NCI-H1930 (cell line): ENCODE measurements at places on chromosomes 7 and 10.

- no peak for DNase-seq
These were observed 1.1 kb downstream of the MARVELD1 start for GRCh38 chr10:97714401-97715258.

DNA sequence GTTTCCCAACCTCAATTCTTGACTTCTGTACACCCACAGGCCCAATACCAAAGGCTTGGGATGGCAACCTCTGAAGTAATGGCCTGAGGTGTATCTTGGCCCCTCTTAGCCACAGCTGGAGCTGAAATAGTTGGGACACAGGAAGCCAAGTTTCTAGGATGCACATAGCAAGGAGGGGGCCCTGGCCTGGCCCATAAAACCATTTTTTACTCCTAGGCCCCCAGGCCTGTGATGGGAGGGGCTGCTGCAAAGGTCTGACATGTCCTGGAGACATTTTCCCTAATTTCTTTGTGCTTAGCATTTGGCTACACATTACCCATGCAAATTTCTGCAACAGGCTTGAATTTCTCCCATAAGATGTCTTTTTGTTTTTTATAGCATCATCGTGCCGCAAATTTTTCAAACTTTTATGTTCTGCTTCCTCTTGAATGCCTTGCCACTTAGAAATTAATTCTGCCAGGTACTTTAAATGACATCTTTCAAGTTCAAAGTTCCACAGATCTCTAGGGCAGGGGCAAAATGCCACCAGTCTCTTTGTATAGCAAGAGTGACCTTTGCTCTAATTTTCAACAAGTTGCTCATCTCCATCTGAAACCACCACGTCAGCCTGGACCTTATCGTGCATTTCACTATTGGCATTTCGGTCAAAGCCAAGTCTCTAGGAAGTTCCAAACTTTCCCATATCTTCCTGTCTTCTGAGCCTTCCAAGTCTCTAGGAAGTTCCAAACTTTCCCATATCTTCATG is 490.8 kb downstream of the IPMK start:
- no peak for DNase-seq

GRCh38 chr10:29630205-29631048 is 4.3 kb downstream of the SVIL start:
- no peak for DNase-seq

DNA sequence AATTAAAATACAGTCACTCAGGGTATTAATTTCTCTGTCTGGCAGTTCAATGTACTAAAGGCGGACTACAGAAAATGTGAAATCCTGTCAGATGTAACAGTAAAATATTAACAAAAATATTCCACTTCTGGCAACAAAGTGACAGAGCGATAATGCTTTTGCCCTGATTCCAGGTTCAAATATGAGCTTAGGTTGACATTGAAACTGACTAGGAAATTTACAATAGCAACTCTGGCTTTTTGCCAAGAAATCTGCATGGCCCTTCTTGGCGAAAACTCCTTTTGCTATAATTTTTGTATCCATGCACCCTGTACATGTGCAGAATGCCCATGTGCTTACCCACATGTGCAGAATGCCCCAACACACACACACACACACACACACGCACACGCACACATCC is 552.2 kb downstream of the MDFIC start:
- DNase-seq, result no peak

- DNase-seq, result no peak
These were observed 106.5 kb downstream of the ARHGAP12 start for GRCh38 chr10:31822150-31822549.

DNA sequence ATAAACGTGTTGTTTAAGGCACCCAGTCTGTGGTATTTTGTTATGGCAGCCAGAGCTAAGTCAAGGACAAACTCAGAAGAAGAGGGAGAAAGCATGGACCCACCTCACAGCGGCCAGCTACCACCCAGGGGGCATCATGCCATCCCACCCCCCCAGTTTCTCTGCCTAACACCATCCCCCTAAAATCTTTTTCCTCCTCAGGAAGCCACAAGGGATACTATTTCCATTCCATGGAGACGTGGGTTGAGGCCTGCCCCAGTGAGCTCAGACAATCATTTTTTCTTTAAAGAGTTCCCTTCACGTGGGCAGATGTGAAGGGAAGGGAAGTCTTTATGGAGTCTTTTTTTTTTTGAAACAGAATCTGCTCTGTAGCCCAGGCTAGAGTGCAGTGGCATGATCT is 131.8 kb downstream of the FGFR2 start:
- DNase-seq, result no peak

DNA sequence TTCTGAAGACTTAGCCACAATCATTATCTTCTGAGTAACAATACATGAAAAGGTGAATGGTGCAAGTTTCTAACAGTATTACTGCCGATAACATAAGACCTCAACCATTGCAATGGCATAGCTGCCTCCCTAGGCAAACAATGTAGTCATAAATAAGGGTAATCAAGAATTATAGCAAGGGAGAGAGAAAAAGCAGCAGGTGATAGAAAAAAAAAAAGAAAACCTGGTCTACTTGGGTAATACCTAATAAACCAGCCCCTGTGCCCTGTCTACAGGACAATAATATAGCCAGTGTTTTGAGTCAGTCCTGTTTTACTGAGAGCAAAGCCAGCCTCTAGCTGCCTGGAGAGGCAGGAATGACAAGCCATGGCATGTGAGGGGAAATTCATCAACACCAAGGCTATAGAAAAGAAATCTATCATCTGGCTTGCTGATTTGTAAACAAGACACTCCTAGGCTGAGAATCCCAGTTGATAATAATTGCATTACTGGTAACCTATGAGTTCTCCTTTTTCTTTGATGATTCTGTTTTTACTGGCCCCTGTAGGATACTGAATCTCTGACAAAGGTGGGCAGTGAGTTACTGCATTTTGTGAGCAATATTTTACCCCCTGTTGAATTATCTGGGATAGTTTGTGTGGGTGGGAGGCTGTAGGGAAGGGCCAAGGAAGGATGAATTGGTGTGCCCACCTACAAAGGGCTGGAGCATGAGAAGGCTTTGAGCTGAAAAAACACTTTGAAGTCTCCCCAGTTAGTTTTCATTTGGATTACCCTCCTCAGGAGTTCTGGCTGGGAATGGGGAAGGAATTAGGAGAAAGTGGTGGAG is 1.7 kb upstream of the WEE2 start:
- peak; percentile 39 for DNase-seq

DNA sequence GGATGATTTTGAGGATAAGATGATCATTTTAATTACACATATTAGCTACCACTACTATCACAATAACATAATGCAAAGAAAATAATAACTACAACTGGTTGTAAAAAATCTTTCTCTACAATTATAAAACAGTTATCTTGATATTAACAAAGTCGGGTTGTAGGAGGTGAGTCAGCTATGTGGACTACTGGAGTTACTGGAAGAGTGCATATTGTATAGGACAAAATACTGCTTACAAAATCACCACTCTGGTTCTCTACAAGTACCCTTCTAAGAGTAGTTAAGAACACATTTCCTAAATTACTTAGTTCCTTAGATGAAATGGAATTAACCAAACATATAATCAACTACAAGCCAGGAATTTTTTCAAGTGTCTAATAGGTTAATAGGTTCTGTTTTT is 74.1 kb downstream of the HYCC1 start:
- DNase-seq, result no peak

DNA sequence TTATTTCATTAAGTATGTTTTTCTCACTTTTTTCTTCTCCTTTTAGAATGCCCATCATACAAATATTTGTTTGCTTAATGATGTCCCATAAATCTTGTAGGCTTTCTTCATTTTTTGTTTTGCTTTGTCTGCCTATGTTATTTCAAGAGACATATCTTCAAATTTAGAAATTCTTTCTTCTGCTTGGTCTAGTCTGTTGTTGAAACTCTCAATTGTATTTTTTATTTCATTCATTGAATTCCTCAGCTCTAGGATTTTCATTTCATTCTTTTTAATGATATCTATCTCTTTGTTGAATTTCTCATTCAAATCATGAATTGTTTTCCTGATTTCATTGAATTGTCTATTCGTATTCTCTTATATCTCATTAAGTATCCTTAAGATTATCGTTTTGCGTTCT is 125.1 kb upstream of the VIPR2 start:
- no peak for DNase-seq

DNA sequence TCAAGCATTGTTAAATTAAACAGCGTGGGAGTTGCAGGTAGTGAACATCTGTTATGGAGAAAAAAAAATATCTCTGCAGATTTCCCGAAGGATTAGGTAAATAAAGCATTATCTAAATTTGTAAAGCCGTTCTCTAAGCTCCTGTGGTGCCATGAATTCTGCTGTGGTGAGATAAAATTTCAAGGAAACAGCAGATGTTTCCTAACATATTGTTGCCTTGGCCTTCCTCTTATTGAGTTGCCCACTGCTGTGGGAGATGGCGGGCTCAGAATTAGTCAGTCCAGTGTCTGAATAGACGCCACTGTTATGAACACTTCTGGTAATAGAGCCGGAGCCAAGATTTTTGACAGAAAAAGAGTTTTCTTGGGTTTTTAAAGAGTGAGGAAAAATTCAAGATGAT is 82.6 kb upstream of the ELMO1 start:
- DNase-seq, result no peak

DNA sequence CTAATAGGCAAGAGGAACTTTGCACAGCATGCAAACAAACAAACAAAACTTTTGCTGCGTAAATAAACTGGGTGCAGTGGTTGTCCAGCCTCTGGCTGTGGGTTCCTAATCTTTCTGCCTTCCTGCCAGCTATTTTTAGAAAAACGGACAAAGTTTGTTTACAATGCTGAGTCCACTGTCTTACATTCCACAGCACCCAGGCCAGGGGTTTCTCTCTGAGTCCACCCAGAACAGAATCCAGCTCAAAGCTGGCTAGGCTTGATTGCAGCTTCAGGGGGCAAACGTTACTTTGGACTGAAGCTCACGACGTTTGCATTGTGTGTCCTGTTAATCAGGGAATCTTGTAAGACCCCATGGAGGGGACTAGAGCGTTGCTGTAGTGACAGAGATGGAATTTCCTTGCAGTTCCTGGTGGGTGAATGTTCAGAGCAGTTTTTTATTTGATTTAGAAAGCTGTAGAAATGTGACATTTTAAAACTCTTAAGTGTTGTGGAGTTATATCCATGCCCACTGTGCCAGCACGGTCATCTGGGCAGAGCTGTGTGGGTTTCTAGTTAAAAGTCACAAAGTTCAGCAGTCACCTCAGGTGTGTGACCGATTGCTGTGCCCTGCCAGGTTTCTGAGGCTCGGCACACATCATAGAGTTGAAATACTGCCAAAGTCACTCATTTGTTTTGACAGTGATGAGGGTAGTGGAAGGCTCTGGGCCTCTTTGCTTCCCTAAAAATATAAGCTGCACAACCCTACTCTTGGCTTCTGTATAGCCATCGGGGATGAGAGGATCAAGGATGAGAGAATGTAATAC is 247.0 kb downstream of the STK31 start:
- DNase-seq, result no peak

DNA sequence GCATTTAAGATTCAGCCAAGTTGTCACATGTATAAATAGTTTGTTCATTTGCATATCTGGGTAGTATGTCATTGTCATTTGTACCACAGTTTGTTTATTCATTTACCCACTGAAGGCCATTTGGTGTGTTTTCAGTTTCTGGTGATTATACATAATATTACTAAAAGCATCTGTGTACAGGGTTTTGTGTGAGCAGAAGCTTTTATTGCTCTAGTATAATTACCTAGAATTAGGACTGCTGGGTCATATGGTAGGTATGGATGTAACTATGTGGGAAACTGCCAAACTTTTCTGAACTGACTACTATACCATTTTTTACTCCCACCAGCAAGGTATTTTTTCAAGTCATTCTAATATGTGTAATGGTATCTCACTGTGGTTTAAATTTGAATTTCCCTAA is 584.0 kb upstream of the GHITM start:
- DNase-seq, result no peak

- peak; percentile 3 for DNase-seq
These were observed 19.6 kb upstream of the CFAP46 start for GRCh38 chr10:132961787-132962622.

GRCh38 chr7:101241015-101241363 is 3.4 kb upstream of the CLDN15 start:
- no peak for DNase-seq

DNA sequence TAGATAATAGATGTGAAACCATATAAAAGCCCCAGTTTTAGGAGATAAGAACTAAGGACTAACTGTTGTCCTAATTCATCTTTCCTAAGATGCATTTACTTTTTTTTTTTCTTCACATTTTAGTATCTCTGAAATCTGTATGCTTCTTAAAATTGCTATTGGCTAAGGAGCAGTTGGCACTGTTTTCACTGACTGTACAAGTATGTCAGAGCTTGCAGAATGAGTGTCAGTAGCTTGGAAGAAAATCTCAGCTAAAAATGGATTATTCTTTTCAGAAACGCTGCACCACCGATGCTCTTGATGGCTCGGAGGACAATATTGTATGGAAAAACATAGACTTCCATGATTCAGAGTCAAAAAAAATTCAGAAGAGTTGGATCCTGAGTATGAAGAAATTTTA is 91.1 kb upstream of the DNAJB12 start:
- DNase-seq, result no peak

DNA sequence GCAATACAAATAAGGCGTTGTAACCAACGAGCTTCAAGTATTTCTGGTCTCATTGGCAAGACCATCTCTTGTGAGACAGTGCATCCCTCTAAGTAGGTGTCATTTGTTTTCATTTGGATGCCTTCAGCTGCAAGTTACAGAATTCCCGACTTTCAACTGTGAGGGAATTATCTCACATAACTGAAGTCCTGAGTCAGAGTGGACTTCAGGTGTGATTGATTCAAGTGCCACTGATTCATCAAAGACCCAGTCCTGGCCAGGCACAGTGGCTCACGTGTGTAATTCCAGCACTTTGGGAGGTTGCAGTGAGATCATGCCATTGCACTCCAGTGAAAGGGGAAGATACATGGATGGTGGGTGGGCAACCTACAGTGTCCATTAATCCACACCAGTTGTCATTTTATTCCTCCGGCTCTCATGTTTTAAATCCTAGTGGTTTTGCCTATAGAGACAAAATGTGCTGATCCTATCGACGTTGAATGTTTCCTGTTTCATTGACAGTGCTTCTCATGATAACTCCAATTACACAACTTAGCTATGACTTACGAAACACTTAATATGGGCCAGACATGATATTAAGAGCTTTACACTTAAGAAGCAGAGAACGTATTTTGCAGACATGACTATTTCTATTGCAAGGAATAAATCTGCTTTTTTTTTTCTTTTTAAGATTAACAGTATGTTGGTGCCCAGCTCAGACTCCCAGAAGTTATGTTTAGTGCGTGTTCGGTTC is 268.0 kb downstream of the FRMD4A start:
- DNase-seq, result no peak
